ENCODE measurements at places on chromosomes 13 and 19. TPM values are rescaled to one million over a fixed set of nuclear protein-coding genes. Genes with fewer than 3 reads are reported as not detected.
A peak's percentile ranks its signal among the peaks of the same experiment; 100 is the strongest.

DNA sequence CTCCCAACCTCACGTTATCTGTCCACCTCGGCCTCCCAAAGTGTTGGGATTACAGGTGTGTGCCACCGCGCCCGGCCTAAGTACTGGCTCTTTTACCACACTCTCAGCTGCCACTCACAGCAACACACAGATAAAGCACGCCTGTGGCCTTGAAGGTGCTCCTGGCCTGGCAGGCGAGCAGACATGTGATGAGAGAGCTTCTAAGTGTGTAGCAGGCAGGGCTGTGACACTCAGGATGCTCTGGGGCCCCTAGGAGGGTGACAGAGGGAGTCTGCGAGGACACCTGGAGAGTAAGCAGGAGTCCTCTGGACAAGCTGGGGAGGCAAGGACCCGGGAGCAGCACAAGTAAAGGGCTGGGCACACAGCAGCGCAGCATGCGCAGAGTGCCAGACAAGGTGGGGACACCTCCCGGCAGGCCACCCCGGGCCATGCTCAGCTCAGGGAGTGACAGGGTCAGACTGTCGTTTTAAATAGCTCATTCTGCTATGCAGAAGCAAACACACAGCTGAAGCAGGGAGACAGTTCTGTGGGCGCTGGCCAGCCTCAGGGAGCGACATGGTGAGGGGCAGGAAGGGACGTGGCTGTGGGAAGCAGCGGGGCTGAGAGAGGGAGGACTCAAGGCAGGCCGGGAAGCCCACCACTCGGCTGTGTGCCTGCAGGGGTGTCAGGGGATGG is 26.5 kb downstream of the MED26 start:
- H3K4me1 ChIP-seq = peaks cover 5% of the 10 kb centered on the region
- H3K4me3 ChIP-seq = no peak overlapping the region
- DNase-seq = no peak
- peaks cover 13% of the 10 kb centered on the region for H3K36me3 ChIP-seq

- DNase-seq = peak; percentile 80
- peaks cover 27% of the 10 kb centered on the region for H3K27me3 ChIP-seq
- no peaks in the 10 kb centered on the region for H3K36me3 ChIP-seq
- peak overlapping the region; percentile 11 for H3K4me3 ChIP-seq
- H3K27ac ChIP-seq = no peak overlapping the region
Observed at GRCh38 chr13:97018029-97018819, 23.9 kb upstream of the OXGR1 start.

DNA sequence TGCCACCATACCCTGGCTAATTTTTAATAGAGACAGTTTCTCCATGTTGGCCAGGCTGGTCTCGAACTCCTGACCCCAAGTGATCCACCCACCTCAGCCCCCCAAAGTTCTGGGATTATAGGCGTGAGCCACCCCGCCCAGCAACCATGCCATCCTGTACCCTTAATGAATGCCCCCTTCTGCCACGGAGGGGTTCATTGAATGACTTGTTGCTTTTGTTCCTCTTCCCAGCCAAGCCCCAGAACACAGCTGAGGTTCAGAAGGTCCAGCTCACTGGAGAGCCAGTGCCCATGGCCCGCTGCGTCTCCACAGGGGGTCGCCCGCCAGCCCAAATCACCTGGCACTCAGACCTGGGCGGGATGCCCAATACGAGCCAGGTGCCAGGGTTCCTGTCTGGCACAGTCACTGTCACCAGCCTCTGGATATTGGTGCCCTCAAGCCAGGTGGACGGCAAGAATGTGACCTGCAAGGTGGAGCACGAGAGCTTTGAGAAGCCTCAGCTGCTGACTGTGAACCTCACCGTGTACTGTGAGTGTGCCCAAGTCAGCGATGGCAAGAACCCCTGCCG is 6.0 kb downstream of the PVR start:
- no peak for DNase-seq
- H3K4me1 ChIP-seq = peaks cover 22% of the 10 kb centered on the region
- H3K27ac ChIP-seq = no peak overlapping the region
- H3K36me3 ChIP-seq = peaks cover 74% of the 10 kb centered on the region
- no peak overlapping the region for H3K4me3 ChIP-seq
- H3K27me3 ChIP-seq = no peaks in the 10 kb centered on the region

DNA sequence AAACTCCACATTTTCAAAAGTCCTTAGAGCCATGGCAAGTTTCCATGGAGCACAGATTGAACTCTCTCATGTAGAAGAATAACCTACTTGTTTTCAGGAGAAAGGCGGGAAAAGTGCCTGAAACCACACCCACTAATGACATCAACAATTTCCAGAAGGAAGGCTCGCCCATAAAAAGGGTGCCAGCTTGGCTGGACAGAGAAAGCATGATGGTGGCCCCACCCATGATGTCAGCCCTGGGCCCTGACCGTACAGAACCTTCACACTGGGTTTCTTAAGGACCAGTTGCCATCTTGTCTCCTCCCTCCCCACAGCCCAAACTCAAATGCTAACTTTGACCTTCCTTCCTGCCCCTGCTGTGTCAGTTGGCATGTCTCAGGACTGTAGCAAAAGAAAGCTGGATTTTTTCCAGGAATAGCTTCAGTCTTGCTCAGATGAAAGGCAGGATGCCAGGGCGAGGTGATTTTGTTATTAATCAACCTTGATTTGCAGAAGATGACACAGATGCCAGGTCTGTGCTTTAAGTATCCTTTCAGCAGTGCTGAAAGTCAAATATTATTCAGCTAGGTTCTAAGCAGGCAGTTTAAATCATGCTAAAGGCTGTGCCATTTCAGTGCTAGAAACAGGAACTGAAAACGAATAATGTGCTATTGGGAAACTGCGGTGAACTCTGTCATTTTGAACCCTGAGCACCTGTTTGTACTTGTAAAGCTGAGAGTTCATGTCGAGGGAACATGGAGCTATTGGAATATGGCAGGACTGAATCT is 89.5 kb upstream of the RFC3 start:
- no peak overlapping the region for H3K4me3 ChIP-seq
- H3K27ac ChIP-seq = no peak overlapping the region
- H3K36me3 ChIP-seq = no peaks in the 10 kb centered on the region

- peak; percentile 17 for DNase-seq
- no peak overlapping the region for H3K27ac ChIP-seq
- H3K4me3 ChIP-seq = no peak overlapping the region
- no peaks in the 10 kb centered on the region for H3K27me3 ChIP-seq
- H3K4me1 ChIP-seq = peaks cover 5% of the 10 kb centered on the region
Observed at GRCh38 chr13:105602956-105603670, 932.3 kb downstream of the EFNB2 start.

DNA sequence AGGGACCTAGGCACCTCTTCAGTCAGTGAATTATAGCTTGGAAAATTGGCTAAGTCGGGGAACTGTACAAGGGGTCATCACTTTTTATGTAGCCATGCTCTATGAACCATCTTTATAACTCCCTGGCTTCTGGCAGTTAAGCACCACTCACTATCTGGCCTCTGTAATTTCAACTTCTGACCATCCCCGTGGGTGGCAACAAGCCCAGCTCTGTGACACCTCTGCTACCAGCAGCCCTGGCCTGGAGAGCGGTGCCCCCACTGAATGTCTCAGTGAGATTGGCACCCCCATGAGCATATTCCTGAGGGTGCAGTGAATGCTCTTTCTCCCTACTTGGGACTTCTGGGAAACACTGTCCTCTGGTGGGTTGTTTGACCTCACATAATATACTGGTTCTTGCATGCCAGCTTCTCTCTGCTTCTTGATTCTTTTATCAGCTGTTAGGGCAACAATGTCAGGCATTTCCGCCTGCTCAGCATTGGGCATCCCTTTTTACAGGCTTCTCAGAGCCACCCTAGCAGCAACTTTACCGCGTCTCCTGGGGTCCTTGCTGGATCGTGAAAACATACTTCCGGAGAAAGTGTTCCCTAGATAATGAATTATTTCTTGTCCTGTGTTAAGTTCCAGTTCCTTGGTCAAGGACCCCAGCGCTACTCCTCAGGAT is 10.4 kb downstream of the KL start:
- no peaks in the 10 kb centered on the region for H3K4me1 ChIP-seq
- peaks cover 48% of the 10 kb centered on the region for H3K27me3 ChIP-seq
- H3K4me3 ChIP-seq = no peak overlapping the region
- no peak for DNase-seq

DNA sequence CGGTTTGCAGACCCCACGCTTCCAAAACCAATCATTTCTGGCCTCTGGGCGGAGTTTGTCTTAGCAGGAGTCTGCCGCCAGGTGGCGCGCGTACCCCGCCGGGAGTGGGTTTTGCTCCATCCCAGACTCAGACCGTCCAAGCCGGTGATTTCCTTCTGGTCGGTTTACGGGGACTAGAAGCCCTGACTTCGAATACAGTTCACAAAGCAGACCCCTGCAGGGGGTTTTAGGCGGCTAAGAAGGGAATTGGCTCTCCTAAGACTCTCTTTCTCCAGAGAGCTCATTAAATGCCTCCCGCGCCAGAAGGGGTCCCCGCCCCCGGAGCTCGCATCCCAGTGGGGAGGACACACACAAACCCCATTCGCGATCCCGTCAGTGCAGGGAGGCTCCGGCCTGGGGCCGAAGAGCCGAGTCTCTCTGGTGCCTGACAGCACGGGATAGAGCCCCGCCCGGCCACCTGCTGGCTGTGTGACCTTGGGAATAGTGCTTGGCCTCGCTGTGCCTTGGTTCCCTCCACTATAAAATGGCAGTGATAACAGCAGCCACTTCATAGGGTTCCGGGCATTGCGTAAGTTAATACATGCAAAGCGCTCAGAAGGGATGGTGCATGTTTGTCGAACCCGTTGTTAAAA is 8.6 kb upstream of the NUP62 start:
- peaks cover 7% of the 10 kb centered on the region for H3K36me3 ChIP-seq
- no peak overlapping the region for H3K27ac ChIP-seq
- DNase-seq = peak; percentile 78

- DNase-seq = peak; percentile 53
- no peak overlapping the region for H3K4me3 ChIP-seq
- peak overlapping the region; percentile 54 for H3K27ac ChIP-seq
Observed at GRCh38 chr13:66313413-66313812, 916.7 kb downstream of the PCDH9 start.

DNA sequence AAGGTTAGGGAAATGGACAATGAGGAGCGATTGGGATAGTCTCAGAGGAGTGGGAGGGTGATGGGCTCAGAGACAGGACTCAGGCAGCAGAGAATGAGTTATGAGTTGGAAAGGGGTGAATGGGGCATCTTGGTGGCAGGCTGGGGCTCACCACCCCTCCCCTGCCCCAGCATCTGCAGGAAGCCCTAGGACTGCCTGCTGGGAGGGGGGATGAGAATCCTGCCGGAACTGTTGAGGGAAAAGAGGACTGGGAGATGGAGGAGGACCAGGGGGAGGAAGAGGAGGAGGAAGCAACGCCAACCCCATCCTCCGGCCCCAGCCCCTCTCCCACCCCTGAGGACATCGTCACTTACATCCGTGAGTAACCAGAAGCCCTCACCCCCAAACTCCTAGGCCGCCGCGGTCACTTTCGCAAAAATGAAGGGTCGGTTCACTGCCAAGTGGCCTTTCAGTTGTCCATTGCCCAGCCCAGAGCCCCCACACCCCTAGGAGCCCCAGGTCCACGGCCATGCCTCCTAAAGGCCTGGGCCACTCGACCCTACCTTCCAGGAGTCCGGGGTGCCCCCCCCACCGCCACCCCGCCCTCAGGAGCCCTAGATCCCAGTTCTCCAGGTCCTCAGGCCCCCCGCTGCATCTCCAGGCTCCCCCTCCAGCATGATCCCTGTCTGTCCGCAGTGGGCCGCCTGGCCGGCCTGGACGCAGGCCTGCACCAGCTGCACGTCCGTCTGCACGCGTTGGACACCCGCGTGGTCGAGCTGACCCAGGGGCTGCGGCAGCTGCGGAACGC is 764 bp downstream of the CLEC11A start:
- peak overlapping the region; percentile 82 for H3K4me3 ChIP-seq
- no peak overlapping the region for H3K27ac ChIP-seq
- no peaks in the 10 kb centered on the region for H3K36me3 ChIP-seq
- peaks cover 7% of the 10 kb centered on the region for H3K4me1 ChIP-seq
- no peaks in the 10 kb centered on the region for H3K27me3 ChIP-seq
- no peak for DNase-seq

GRCh38 chr19:49987159-49987698 is 26.3 kb upstream of the SIGLEC11 start:
- H3K4me3 ChIP-seq = no peak overlapping the region
- no peaks in the 10 kb centered on the region for H3K4me1 ChIP-seq
- peak; percentile 95 for DNase-seq
- H3K27ac ChIP-seq = no peak overlapping the region
- H3K27me3 ChIP-seq = no peaks in the 10 kb centered on the region

GRCh38 chr13:71285700-71286099 is 581.3 kb downstream of the DACH1 start:
- H3K4me3 ChIP-seq = no peak overlapping the region
- H3K4me1 ChIP-seq = no peaks in the 10 kb centered on the region
- H3K36me3 ChIP-seq = no peaks in the 10 kb centered on the region
- no peak for DNase-seq
- no peak overlapping the region for H3K27ac ChIP-seq

- peak; percentile 13 for DNase-seq
- peaks cover 27% of the 10 kb centered on the region for H3K27me3 ChIP-seq
- no peaks in the 10 kb centered on the region for H3K36me3 ChIP-seq
- H3K27ac ChIP-seq = no peak overlapping the region
- H3K4me3 ChIP-seq = no peak overlapping the region
Observed at GRCh38 chr13:27783111-27783510, 9.2 kb upstream of the GSX1 start.

GRCh38 chr13:43805681-43806128 is 18.9 kb upstream of the ENOX1 start:
- H3K4me1 ChIP-seq = peaks cover 14% of the 10 kb centered on the region
- H3K36me3 ChIP-seq = no peaks in the 10 kb centered on the region
- H3K27me3 ChIP-seq = no peaks in the 10 kb centered on the region
- H3K4me3 ChIP-seq = no peak overlapping the region

DNA sequence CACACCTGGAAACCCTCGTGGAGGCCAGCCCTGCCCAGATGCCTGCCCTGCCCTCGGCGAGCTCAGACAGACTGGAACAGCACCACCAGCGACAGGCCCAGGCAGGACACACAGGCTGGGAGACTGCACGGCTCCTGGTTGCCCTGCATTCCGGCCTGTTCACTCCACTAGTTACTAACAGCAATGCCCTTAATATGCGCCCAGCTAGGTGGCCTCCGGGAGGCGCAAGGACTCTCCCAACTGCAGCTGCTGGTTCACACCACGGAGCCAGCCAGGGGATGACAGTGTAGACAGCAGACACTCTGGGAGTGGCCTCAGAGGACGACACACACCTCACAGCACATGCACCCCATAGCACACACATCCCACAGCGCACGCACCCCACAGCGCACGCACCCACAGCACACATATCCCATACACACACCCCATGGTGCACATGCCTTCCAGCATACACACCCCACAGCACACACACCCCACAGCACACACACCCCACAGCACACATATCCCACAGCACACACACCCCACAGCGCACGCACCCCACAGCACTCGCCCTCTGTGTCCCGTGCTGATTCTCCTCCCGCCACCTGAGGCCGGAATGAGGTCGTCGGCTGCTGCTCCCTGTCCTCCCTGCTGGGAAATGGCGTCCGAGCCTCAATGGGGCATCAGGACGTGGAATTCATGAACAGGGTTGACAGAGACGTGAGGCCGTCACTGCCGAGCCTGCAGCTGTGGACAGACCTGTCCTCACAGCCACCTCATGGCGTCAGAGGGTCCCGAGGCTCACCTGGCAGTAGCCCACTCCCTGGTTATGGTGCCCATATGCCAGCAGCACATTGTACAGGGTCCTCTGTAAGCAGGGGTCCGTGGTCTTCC is 13.6 kb downstream of the GRTP1 start:
- no peaks in the 10 kb centered on the region for H3K36me3 ChIP-seq
- H3K4me3 ChIP-seq = no peak overlapping the region
- no peaks in the 10 kb centered on the region for H3K4me1 ChIP-seq
- H3K27ac ChIP-seq = no peak overlapping the region
- DNase-seq = no peak

CEACAM4 gene
- total RNA-seq = not detected

METTL21C gene
- total RNA-seq = not detected

ZNF578 gene
- not detected for total RNA-seq

FPR1 gene
- total RNA-seq = 6.2 TPM

DLL3 gene
- 0.68 TPM for total RNA-seq
